Stimulated activated CD8-positive, alpha-beta memory T cell treated with anti-CD3 and anti-CD28 coated beads, Interleukin-7, amount 100 ng/mL, for 24 hours (primary cell): ENCODE measurements at places on chromosomes 7 and 10.

GRCh38 chr10:11864727-11865126, 41.6 kb downstream of the PROSER2 start:
- DNase-seq = no peak

DNA sequence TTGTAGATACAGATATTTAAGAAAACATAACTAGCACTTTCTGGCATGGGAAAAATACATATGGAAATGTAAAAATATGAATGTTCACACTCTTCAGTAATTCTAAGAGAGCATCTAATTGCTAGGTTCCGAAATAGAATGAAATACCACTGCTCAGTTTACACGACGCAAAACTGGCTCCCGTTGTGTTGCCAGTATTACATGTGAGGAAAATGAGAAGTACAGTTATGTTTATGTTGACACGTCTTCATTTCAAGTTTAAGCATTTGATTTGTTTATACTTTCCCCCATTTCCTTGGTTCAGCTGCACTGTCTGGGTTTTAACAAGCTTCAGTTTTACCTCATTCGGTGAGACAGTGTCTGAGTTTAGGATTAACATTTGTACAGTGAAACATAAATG, 275.8 kb upstream of the SEMA3D start:
- no peak for DNase-seq

- DNase-seq = no peak
Observed at GRCh38 chr10:7218968-7219367, 191.9 kb downstream of the SFMBT2 start.

DNA sequence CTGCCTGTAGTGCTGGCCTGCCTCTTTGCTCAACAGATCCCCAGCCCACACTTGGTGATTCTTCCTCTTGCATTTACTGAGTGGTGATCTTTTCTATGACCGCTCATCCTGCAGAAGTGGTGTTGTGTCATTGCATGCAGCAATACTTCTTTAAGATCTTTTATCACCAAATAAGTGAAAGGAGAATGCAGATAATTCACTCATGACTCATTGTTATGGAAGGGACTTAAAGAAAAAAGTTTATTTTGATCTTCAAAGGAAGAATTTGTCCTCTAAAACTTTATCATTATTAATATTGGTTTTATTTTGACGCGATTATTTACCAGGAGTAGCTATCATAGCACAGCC, 489.1 kb upstream of the CELF2 start:
- no peak for DNase-seq

DNA sequence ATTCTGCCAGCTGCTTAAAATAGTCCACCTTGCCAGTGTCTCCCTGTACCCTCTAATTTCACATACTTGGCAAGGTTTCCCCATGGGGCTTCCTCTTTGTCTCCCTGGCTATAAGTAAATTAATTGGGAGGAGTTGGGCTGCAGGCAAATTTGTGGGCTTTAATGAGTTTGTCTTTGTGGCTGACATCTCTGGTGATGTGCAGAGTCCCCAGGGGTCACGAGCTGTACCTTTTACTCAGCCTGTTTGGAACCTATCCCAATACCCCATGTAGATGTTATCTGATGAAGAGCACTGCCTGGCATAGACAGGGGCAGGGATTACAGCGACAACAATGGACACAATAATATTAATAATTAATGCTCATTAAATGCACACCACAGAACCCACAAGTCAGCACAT, 132.5 kb downstream of the SLIT1 start:
- no peak for DNase-seq

GRCh38 chr10:114308531-114309363, 69.7 kb downstream of the VWA2 start:
- DNase-seq = no peak

DNA sequence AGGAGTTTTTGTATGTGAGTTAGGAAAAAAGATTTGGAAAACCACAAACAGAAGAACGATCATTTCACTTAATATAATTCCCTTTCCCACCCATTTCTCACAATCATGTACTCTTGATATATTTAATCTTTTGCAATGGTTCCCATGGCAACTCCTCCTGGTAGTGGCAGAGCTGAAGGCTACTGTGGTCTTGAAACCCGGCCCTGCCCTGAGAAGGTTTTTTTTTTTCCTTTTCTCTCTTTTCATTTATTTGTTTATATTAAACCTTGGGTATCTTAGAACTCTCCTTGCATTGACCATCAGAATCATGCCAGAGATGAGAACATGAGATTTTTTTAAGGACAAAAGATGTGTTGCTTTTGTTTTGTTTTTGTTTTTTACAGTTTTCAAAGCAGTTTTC, 566.1 kb upstream of the NRP1 start:
- no peak for DNase-seq

DNA sequence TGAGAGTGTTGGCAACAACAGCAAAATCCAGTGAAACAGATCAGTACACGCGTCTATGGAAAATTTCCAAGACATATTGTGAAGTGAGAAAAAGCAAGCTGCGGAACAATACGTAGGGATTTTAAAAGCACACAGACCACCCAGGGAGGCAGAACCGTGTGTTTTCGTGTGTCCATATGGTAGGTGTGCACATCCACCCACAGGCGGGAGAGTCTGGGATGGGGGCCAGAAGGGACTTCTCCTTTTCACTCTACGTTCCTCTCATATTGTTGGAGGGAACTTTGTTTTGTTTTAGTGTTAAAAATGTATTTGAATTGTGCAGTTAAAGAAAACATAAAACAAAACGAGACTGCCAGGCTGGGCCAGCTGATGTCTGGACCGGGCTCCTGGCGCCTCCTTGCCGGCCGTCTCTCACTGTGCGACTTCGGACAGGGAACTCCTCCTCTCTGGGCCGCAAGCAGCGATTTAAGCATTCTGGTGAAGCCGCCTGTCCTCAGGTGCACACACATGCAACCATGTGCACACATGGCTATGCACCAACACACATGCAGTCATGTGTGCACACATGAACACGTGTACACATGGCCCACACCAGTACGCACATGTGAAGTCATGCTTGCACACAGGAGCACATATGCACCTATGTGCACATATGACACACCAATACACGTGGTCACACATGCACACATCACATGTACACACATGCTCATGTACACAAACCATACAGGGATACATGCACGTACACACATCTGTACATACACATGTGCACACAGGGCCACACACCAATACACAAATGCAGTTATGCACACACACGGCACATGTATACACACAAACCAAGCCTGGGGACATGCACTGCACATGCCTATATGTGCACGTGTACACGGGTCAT, 141.1 kb downstream of the ELFN1 start:
- DNase-seq = no peak

DNA sequence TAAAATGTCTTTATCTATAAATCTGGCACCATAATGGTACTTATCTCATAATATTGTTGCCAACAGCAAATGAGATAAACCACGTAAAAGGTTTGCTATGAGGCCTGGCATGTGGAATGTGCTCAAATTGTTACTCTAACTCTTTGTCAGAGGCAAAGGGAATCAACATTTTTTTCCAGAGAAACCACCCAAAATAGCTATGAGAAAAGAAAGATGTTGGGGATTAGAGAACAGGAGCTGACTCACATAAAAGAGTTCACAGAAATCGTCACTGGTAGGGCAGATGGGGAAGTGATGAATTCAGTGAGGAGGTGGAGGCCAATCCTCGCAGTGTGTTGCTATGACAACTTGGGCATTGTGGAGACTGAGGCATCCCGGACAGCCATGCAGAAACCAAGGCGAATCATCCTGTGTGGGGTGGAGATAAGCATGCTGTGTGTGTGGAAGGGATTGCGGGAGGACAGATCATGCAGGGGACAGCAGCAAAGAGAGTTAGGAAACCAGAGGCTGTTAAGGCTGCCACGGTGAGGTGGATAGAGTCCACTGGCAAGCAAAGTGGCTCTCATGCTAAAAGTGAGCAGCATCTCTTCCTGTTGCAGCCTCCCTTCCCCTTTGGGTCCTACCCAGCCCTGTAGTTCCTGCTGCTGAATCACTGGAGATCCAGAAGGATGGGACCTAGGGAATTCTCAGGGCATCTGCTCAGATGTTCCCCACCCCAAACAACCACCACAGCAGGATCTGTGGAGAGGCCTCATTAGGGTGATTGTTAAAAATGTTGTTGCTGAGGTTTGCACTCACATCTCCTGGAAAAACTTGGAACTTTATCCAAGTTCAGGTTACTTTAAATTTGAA, 103.9 kb downstream of the CUBN start:
- peak; percentile 55 for DNase-seq

DNA sequence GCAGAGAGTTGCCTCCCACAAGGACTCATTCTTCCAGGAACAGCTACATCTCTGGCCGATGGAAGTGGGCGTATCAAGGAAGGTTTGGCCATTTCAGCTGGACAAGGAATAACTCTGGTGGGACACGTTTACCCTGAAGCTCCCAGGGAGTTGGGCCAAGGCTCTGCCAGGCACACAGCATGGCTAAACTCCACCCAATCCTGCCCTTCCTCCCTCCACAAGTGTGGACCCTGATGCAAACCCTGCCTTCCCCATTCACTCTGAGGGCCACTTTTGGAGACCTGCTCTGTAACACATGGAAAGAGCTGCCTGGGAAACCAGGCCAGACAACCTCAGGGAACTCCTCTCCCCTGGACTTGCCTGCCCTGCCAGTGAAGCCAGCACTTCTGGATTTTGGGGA, 407.8 kb upstream of the FOXK1 start:
- DNase-seq = no peak

DNA sequence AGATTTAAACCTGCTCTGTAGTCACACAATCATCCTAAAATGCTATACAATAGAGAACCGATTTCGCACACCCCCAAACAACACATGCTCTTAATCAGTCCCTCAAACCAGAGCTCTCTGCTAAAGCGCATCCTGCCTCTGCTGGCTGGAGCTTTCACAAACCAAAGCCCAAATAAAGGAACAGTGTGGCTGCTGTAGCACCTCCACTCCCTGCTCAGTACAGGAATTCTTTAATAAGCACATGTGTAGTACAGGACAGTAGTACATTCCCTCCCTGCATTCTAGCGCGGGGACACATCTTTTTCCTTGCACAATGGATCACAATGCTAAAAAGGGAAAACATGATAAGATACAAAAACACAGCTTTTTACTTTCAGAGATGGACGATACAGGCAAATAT, 684.6 kb downstream of the MAGI2 start:
- DNase-seq = no peak

GRCh38 chr10:61486738-61487396, 33.7 kb upstream of the TMEM26 start:
- DNase-seq = no peak

DNA sequence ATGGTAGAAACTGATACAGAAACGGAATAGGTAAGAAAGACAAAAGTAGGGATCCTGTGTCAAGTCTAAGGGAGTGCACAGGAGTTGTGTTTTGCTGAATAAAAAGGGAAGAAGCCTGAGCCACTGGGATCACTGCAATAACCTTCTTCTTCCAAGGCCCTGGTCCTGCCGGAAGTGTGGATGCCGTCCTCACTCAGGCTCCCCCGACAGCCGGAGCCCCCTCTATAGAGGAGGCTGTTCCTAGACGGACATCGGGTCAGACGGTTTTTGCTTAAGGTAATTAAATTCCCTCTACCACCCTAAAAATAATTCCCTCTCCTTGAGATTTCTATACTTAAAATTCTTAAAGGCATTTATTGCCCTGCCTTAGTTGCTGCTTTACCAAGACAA, 566.9 kb downstream of the PTPRN2 start:
- no peak for DNase-seq

- DNase-seq = no peak
Observed at GRCh38 chr7:33886149-33886623, 19.2 kb upstream of the BMPER start.

DNA sequence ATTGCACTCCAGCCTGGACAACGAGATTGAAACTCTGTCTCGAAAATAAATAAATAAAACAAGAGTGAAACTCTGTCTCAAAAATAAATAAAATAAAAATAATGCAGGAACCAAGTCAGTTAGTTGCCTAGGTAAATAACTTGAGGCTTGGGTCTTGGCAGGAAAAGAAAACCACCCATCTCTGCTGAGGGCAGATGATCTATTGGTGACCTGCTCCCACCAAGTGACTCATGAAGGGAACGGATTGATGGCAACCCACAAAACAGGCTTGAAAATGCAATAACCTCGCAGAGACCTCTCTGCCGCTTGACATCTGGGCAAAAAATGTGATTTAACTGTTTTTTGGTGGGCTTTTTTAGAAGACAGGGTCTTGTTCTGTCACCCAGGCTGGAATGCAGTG, 86.6 kb downstream of the CALN1 start:
- no peak for DNase-seq

- no peak for DNase-seq
Observed at GRCh38 chr10:126156012-126156411, 232.3 kb downstream of the ADAM12 start.

DNA sequence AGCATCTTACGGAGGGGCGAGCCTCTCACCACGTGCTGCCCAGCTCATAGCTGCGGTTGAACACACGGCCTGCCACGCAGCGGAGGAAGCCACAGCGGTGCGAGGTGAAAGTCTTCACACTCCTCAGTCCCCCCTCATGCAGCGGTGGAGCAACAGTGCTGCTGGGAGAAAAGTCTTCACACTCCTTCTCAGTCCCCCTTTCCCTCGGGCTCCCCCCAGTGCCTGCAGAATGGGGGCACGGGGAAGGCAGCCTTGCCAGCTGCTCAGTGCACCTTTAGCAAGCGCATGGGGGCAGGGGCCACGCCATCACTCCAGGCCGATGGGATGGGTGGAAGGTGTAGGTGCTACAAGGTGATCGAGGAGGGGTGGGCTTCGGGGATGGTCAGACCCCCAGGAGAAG, 206.3 kb upstream of the TCERG1L start:
- no peak for DNase-seq

DNA sequence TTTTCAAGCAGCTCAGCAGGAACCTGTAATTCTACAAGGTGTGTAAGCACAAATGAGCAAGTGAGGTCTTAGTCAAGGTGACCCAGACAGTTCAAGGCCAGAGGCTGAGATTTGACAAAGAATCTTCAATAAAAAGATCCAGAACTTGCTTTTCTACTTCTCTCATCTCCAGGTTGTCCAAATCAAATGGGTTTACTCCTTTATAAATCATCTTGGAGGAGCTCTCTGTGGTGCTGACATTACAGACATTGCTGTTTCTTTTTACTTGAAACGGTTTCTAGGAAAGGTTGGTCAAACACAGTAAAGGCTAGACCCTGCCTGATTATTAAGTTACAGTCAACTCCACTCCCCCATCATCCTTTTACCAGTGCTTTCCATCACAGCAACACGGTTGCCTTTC, 504.6 kb downstream of the SORCS3 start:
- DNase-seq = no peak
